NCI-H460 (cell line): ENCODE measurements at places on chromosomes 5 and 9.

DNA sequence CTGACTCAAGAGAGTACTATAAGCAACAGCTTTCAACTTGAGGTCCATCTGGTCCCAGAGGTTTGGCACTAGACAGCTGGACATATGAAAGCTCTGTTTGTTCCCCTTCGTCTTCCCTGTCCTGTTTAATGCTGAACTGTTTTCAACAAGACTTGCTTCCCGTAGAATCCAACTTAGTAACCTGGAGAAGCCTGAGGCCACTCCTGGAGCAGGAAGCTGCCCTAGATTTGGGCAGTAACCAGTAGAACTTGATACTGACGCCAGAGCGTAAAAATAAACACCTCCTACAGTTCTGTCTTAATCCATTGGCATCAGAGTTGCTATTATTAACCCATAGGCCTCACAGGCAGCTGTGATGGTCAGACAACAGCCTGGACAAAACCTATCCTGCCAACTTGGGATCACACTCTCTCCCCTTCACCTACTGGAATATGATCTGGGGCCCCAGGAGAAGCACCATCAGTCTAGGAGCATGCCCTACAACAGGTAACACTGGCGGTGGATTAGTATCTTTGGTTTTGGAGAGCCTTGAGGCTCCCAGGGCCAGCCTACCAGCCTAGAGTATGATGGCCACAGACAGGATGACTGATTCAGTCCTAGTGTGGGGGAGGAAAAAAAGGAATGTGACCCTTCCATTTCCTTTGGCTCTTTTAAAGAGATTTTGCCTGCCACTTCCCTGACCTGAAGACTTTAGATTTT lies 29.2 kb downstream of the RUSC2 start:
- DNase-seq, result no peak

DNA sequence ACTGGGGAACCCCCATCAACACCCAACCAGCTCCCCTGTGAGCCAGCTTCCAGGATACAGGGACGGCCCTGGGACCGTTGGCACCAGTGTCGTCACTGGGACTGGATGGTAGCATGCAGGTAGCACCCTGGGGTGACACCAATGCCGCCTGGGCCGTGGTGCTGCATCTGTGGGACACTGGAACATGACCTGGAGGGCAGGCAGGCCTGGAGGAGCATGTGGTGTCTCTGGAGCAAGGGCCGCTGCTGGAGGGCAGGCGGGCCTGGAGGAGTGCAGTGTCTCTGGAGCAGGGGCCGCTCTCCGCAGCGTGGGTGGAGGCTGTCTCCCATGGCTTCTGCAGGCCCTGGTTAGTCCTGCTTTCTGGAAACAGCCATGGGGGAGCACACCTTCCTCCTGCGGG lies 13.1 kb downstream of the LPCAT1 start:
- no peak for DNase-seq

DNA sequence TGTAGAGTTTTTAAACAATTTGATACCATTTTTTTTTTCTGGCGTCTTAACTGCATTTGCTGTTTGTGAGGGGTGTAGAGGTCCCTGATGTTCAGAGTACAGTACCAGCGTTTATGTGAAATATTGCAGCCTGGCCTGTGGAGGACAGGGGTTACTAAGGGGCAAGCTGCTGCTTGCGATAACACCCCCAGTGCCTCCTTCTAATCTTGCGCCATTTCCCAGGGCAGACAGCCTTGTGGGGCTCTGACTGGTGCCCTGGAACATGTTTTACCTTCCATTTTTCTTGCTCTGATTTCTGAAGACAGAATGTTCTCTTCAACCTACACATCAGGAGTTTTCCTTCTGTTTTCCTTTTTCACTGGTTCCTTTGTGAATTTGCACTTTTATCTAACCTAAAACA lies 142.9 kb downstream of the DOCK8 start:
- DNase-seq, result no peak

- DNase-seq, result no peak
Observed at GRCh38 chr5:132209901-132210545, 17.6 kb downstream of the P4HA2 start.

GRCh38 chr5:22541037-22541436 lies 312.1 kb downstream of the CDH12 start:
- no peak for DNase-seq

GRCh38 chr9:128383007-128383753 lies 12.0 kb downstream of the URM1 start:
- DNase-seq, result no peak

DNA sequence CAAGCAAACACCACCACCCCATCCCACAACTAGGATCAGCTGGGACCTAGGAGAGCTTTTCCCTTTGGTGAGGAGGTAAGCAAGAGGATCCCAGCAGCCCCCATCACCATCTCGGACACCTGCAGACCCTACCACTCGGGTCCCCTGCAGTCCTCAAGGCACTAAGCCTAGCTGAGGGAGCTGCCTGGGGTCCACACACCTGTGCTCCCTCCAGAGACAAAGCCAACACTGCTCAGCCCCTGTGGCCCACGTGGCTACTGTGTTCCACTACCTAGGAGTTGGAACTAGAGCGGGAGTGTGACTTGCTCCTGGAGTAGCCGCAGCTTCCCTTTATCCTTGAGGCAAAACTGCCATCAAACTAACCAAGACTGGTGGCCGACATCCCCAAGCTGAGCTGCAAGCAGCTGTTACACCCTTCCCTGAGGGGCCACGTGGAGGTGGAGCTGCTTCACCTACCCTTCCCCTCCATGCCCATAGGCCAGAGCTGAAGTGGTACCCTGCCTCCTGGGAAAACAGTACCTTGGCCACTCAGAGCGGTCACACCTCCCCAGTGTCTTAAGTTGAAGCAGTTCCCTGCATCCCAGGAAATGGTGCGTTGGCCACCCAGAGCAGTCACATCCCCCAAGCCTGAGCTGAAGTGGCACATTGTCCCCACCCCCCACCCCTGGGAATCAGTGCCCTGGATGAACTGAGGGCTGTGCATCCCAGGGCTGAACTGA lies 205.5 kb downstream of the CACNA1B start:
- no peak for DNase-seq

DNA sequence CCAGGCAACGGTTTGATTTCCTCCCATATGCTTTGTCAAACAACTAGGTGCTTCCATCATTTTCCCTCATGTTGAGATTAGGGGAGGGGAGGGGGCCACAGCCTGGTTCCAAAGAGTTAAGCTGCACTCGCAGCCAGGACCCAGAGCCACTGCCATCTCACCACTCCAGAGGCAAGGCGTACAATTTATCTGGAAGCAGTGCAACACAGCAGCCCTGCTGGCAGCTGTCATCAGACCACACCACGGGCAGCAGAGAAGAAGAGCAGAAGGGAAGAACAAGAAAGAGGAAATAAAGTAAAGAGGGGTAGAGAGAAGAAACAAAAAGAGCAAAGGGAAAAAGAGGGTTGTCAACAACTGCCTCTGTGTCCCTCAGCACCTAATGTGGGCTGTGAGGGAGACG lies 38.9 kb downstream of the MED27 start:
- DNase-seq, result no peak

DNA sequence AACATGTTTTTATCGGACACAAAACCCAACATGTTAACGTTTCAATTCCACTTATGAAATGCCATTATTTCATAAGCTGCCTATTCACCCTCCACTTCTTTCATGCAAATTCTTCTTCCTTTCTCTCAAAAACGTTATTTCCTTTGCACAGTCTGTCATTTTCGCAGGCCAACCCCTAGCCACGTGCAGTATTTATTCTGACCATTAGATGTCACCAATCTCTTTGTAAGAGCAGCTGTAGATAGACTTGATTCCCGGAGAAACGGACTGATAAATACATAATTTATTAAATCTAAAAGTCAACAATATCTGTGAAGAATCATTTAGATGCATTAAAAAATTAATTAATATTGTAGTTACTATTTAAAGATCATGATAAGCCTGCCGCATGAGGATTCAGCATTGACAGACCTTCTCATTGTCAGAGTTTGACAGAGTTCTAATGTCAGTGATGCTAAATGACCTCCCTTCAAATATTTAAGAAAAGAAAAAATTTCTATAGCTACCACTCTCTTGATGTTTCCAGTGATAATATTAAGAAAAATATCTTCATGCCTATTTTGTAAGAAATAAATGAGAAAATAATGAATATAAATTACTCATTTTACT lies 933.6 kb downstream of the CDH12 start:
- peak; percentile 40 for DNase-seq

DNA sequence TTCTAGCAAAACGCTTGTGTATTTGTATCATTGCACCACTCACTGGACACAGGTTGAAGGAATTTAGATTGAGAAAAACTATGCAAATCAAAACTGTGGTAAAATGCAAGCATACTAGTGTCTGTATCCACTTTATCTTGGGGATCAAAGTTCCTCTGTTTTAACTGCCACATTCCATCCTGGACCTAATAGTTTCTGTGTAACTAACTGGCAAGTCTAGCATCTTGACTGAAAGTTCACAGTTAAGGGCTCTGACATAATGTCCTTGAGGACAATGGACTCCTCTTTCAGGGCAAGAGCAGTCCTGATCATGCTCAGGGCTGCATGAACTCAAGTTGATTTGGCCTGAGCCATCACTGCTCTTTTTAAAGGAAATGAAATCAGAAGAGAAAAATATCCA lies 30.7 kb downstream of the NFIB start:
- no peak for DNase-seq

DNA sequence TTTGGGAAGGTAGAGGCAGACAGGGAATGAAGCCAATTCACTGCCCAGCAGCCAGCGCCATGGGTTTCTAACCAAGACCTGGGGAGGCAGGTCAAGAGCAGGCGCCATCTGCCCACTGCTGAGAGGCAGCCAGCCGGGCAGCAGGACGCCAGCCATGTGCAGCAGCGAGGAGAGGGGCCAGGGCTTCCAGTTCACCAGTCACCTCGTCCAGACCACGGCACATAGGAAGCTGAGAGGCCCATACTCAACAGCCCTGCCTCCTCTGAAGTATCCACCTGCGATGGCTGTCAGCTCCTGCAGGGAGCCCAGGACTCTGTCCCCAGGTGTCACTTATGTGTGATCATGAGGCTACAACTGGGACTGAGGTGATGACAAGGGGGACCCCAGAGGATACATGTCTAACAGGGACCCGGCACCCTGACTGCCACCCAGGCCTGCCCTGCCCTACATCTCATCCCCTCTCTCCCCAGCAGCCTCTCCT lies 30.1 kb downstream of the IPPK start:
- no peak for DNase-seq

DNA sequence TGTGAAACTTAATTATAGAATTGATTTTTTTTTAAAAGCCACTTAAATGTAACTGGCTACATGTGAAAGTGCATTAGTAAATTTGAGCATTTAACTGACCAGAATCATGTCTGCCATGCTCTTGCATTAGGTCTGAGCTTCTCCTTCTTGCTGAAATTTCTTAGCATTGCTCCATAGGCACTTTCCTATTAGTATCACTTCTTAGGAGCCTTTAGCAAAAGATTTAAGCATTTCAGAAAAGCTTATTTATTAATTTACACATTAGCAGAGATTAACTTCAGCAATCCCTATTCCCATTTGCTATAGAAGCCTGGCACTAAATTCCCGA lies 211.0 kb downstream of the SNX18 start:
- no peak for DNase-seq

- no peak for DNase-seq
Observed at GRCh38 chr5:38615981-38616451, 59.6 kb upstream of the LIFR start.

DNA sequence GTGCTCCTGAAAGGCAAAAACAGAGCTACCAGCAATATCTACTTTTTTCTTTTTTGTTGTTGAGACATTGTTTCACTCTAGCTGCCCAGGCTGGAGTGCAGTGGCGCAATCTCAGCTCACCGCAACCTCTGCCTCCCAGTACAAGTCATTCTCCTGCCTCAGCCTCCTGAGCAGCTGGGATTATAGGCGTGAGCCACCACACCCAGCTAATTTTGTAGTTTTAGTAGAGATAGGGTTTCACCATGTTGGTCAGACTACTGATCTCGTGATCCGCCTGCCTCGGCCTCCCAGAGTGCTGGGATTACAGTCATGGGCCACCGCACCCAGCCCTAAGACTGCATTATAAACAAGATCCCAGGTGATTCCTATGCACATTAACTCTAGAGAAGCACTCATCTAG lies 17.0 kb downstream of the PLPP1 start:
- DNase-seq, result no peak

DNA sequence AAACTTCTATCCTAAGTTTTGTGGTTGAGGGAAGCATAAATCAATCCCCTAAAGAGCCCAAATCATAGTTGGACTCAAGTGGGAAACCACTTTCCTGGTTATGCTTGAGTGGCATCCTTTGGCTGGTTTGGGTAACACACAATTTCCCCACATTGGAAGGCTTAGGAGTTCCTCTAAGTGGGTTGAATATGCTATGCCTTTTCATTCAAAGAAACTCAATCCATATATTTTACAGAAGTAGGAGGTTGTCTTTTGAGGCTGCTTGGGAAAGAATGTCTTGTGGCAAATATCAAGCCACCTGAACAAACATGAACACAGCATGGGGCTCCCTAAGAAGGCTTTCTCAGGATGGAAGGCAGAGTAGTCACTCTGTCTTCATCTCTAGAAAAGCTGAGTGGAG lies 121.1 kb downstream of the SPATA31D1 start:
- DNase-seq, result no peak

DNA sequence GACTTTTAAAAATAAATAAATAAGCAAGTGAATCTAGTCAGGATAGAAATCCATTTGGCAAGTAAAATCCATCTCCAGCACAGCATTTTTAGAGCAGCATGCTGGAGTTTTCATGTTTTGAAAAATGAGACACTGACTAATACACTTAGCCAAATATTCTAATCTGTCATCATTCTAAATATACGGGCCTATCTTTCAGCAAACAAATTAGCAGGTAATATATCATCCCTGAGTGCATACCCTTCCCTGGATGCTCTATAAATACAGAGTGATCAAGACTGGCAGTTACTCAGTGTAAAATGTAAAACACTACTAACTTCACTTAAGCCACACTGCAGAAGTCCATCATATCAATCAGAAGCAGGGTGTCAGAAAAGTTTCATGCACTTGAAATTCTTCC lies 58.4 kb downstream of the MLLT3 start:
- no peak for DNase-seq

GRCh38 chr9:72322259-72322658 lies 42.7 kb downstream of the ZFAND5 start:
- no peak for DNase-seq

DNA sequence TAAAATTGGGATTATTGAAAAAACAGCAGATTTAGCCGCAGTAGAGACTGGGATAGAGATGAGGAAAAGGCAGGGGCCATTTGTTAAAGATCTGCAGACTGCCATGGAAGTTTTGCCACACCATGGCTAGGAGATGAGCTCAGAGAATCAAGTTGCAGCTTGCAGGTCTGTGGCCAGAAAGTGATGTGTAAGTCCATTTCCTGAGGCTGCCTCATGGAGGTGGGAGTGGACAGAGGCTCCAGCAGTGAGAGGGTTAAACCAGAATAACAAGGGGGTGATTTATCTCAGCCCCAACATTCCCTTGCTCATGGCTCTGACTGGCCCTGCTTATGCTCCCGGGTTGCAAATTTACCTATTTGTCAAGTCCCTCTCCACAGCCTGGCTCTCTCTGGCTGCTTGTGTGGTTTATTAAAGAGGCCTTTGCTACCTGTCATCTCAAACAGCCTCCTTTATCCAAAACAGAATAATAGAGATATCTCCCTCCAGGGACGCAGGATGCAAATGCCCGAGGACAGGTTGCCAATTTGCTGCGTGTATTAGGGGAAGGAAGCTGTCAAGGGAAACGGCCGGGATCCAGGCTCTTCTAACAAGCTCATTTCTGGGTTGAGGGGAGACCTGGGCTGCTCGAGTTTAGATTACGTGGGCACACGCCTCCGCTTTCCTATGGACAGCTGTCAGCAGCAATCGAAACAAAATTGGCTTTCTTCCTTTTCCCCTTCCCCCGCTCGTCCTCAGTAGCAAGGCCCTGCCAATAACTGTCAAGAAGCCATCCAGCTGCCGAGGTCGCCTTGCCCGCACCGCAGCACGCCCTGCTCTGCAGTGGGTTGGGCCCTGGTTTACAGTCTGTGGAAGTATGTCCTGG lies 72.8 kb upstream of the PITX1 start:
- no peak for DNase-seq

- no peak for DNase-seq
Observed at GRCh38 chr5:111934511-111934910, 177.5 kb upstream of the NREP start.
